Fibroblast of pulmonary artery (primary cell): ENCODE measurements at places on chromosomes 7 and 10.

GRCh38 chr7:156582591-156583123 is 57.9 kb upstream of the RNF32 start:
- DNase-seq: no peak

DNA sequence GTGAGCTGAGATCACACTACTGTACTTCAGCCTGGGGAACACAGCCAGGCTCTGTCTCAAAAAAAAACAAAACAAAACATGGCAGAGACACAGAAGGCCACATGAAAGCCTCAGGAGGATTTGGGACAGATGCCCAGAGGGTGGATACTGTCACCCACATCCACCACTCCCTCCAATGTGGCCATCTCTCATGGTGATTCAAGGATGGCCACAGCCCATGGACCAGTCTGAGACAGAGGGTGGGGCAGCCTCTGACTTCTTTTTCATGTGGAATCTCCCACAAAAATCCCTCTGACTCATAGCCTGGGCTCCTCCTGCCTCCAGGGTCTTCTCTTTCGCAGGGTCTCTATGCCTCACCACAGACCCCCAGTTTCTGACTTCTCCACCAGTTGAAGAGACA is 59.0 kb upstream of the GTF2I start:
- DNase-seq: no peak

GRCh38 chr10:27153845-27154193 is 365 bp downstream of the YME1L1 start:
- no peak for DNase-seq

DNA sequence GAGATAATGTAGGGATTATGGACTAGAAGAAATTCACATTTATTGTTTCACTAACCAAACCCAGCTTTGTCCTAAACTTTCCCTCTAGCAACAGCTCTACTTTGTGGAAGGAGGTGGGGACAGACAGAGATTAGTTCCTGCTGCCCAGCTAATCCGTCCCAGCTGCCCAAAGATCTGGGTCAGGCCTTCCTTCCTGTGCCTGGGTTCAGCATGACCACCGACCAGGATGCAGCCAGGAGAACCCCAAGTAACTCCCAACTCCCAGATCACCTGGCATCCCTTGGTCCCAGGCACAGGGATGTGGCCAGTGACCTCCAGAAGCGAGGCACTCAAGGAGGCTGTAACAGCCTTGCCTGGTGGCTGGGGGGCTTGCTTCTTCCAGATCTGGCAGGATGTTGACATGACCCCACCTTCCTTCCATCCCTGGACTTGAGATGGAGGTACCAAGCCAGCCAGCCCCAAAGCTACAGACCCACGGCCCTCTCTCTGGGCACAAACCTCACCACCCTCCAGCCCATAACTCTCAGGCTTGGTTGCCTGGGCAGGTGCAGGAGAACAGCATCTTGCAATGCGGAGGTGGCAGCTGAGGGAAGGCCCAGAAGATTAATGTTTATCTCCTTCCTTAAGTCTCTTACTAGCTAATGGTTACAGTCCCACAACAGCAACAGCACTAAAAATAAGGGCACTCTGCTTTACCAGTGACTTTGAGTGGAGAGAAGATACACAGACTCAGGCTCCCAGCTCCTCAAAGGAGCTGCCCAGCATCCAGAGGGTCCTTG is 11.1 kb downstream of the CAMK2G start:
- DNase-seq: no peak

- no peak for DNase-seq
These were observed at the start of gene LLCFC1 for GRCh38 chr7:142939226-142939910. LLCFC1 (plus strand) TSS chr7:142939484; CDS start chr7:142939622, 138 bp downstream.

- no peak for DNase-seq
These were observed 44.7 kb upstream of the TRUB1 start for GRCh38 chr10:114893251-114893650.

DNA sequence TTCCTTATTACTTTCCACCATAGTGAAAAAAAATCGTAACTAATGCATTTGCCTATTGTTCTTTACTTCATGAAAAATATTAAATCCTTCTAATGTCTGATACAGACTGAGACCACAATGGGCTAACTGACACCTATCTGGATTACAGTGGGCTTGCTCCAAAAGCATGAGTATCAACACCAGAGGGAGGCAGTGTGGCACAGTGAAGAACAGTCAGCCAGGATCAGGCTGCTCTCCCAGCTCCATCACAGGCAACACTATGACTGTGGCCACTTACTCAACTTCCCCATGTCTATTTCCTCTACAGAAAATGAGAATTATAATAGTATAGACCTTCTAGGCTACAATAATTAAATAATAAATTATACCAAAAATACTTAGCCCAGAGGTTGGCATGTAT is 97.2 kb downstream of the SLC25A13 start:
- DNase-seq: peak; percentile 26

- peak; percentile 38 for DNase-seq
These were observed 19.6 kb upstream of the FAM25A start for GRCh38 chr10:87000491-87000890.

- DNase-seq: no peak
These were observed 331.3 kb downstream of the PCDH15 start for GRCh38 chr10:54469587-54470323.

DNA sequence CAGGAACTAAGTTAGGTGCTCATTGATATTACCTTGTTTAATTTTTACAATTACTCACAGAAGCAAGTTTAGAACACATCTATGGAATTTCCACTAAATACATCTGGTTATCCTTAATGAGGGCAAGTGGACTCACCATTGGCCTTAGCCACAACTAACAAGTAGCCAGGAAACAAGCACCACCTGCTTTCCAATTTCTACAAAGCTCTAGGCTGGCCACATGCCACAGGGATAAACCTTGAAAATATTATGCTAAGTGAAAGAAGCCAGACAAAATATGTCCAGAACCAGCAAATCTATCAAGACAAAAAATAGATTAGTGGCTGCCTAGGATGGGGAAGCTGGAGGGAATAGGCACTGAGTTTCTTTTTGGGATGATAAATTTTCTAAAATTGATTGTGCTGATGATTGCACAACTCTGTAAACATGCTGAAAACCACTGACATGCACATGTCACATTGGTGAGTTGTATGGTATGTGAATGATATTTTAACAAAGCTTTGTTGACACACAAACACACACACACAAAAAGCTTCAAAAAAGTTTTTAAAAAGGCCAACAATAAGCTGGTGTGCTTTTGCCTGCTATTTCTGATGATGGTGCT is 179.4 kb downstream of the CPEB3 start:
- no peak for DNase-seq

DNA sequence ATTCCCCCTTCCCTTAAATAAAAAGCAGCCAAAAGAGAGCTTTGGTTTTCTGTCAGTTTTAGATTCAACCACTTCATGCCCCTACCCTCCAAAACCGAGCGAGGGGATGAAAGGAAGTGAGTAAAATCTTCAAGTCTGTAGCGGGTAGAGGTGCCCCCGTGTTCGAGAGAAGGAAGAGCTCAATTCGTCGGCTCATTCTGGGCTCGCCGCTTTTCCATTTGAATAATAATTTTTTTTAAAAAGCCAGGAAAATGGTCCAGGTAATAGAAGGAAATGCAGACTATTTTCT is 436.2 kb upstream of the GALNT17 start:
- DNase-seq: peak; percentile 5

GRCh38 chr7:121623130-121623872 is 227.2 kb upstream of the FAM3C start:
- DNase-seq: no peak

GRCh38 chr7:128447941-128448564 is 7.6 kb upstream of the HILPDA start:
- DNase-seq: no peak

GRCh38 chr10:103835096-103836050 is 20.0 kb downstream of the SH3PXD2A start:
- DNase-seq: peak; percentile 95

DNA sequence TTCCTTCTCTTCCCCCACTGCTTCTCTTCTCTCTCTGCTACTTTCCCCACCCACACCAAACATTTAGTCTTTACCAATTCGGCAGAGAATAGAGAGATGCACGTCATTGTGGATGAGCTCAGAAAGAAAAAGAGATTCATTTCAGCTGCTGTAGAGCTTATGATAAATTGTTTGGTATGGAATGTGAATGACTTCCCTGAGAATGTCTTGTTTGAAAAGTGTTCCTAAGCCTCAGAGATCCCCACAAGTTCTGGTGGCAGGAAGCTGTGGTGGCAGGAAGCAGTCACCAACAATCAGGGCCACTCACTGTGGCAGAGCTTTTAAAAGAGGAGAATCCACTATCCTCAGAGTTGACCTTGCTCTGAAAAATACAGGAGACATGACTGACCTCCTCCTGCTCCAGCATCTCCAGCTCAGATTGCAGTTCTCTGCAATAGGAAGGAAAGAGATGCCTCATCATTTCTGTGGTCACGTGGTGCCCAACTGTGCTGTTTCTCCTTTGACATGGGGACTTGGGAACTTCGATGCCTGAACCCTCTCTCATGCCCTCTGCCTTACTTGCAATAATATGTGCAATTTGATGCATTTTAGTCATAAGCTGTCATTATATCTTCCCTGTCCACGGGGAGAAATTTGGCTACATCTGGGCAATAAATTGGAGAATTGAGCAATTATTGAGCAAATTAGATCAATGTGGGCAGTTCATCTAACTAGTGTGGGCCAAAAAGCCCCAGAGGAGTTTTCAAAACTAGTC is 76.5 kb downstream of the BMPER start:
- peak; percentile 40 for DNase-seq

- peak; percentile 54 for DNase-seq
These were observed 34.8 kb upstream of the TNPO3 start for GRCh38 chr7:129089521-129090212.

- DNase-seq: peak; percentile 42
These were observed 27.2 kb downstream of the CCM2 start for GRCh38 chr7:45026984-45027773.

DNA sequence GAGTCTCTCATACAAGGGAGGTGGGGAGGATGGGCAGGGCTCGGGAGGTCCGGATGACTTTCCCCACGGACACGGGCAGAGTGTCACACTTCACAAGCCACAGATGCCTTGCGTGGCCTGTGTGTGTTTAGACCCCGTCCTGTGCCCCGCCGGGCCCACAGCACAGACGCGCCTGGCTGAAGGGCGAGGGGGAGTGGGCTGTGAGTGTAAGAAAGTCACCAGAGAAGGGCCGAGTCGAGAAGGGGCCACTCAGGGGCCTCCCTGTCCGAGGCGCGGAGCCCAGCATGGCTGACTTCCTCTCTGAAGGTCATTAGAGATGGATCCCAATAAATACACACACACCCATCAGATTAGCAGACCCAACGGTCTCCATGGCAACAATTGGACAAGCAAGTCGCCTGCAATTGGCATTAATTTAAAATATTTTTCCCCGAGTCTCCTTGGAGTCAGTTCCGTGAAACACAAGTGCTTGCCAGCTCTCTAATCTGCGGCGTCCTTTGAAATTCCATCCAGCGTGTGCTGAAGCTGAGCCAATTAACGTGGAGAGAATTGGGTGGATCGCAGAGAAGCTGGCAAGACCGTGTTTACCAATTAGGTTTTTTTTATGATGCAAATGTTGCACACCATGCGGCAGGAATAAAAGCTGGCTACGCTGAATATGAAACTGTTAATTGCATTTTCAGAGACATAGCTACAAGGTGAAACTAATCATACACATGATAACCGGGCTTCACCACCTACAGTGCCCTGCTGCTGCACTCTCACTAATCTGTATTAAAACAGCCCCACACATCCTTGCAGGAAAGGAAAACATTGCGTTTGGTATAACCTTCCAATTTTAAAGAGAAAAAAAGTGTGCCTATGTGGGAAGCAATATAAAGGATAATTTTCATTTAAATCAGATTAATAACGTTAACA is 571.2 kb downstream of the PTPRN2 start:
- no peak for DNase-seq

DNA sequence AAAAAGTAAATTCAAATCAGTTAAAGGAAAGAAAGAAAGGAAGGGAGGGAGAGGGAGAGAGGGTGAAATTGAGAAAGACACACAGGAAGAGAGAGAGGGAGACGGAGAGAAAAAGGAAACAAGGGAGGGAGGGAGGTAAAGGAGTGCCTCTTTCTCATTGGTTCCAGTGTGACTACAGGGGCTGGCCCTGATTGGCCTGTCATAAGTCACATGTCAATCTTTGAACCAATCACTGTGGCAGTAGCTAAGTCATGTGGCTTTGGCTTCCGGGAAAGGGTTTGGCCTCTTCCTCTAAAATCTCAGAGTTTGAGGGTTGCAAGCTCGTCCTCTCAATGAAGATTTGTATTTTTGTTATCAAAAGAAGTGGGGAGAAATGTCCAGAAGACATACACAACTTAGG is 150.2 kb downstream of the RAB11FIP2 start:
- DNase-seq: no peak

- no peak for DNase-seq
These were observed 17.4 kb downstream of the PLEKHA1 start for GRCh38 chr10:122391875-122392274.
